NAMALWA (cell line): ENCODE measurements at places on chromosomes 6 and 20.

GRCh38 chr6:56570413-56571359 is 72.0 kb downstream of the DST start:
- peak; percentile 66 for DNase-seq

DNA sequence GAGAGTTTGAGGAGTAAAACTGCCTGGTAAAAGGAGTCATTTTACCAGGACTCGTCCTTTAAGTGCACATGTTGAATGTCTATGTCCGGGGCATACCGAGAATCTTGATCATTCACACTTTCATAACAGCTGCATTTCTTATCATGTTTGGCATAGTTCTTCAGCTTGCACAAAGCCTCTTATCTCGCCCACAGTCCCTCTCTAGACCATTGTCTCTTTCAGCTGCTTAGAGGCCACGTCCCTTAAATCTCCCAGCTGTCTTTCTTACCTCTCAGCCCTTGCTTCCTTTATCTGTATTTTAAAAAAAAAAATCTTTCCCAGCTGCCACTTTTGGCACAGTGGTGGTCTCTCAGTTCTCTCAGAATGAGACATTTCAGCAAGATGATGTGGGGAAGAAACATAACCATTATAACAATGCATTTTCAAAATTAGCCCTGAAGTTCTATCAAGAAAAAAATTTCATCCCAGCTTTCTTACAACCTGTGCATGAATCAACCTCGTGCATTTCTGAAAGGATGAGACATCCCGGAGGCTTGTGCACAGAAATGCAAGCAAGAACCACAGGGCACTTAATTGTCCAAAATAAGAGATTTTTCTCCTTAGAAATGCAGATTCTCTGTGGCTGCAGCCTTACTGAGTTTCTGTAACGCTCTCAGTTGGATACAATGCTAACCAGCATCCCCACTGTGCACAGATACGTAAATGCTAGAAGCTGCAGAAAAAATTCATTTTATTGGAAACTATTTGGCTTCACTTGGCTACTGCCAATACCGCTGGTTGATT is 24.2 kb downstream of the RBM24 start:
- no peak for DNase-seq

GRCh38 chr6:31453259-31453658 is 44.7 kb upstream of the MICB start:
- no peak for DNase-seq

DNA sequence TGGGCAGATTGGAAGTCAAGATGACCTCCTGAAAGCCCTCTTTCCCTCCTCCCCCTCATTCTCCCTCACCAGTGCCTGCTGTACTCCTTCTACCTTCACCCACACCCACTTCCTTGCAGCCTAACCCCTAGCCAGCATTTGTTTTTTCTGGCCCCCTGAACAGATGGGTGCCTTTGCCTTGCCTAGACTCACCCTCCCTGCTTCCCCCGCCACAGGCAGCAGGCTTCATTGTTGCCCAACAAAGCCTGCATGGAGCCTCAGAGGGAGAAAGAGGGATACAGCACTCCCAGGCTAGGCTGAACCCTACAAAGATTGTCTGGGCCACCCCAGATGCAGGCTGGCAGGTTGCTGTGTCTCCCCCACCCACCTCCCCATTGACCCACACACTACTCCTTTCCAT is 2.7 kb downstream of the MOCS1 start:
- DNase-seq, result no peak

- no peak for DNase-seq
Observed at GRCh38 chr6:5308066-5308465, 46.8 kb downstream of the FARS2 start.

- DNase-seq, result no peak
Observed at GRCh38 chr6:43184268-43184985, 2.4 kb downstream of the CUL9 start.

GRCh38 chr6:73394577-73395354 is at the start of gene DDX43:
Gene DDX43 (plus strand): TSS chr6:73394828. CDS start chr6:73394906, 78 bp downstream.
- no peak for DNase-seq

- DNase-seq, result no peak
Observed at GRCh38 chr6:146898888-146899227, 300.1 kb downstream of the ADGB start.

GRCh38 chr6:148653138-148653776 is 93.6 kb upstream of the UST start:
- peak; percentile 34 for DNase-seq

- DNase-seq, result no peak
Observed at GRCh38 chr6:28553986-28554881, 28.6 kb downstream of the GPX5 start.

- peak; percentile 40 for DNase-seq
Observed at GRCh38 chr20:40265825-40266533, 423.1 kb downstream of the MAFB start.

- no peak for DNase-seq
Observed at GRCh38 chr20:23623666-23624323, 14.0 kb downstream of the CST3 start.

- DNase-seq, result no peak
Observed at GRCh38 chr6:9335431-9335830, 900.1 kb upstream of the SLC35B3 start.

- no peak for DNase-seq
Observed at GRCh38 chr20:58854638-58855471, 2.3 kb downstream of the GNAS start.

- no peak for DNase-seq
Observed at GRCh38 chr20:37346535-37347346, 801 bp downstream of the SRC start.

- no peak for DNase-seq
Observed at GRCh38 chr20:1816384-1817381, 78.5 kb upstream of the SIRPA start.
